ENCODE measurements at places on chromosomes 2 and 18.

DNA sequence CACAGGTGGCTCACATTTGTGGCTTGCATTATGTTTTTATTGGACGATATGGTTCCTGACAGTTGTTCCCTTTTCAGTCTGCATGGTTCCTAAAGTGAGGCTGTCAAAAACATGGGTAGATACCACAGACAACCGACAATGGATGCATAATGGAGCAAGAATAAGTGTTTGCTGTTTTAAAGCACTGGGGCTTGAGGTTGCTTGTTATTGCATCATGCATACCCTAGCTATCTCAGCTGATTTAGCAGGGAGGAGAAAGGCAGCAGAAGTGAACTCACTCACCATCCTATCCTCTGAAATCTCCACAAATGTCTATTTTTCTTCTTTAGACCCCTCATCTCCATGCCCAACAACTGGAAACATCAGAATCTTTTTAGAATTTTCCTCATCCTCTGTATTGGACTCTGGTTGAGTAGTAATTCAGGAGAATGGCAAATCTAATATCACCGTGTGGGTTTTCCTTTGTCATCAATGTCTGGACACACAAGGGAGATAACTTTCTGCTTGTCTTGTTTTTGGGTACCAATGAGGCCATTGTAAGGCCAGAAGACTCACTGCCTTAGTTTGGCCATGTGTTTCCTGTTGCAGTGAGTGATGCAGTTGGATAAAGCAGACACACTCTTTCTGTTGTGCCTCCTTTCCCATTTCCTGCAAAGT is 46.7 kb downstream of the FBXO48 start:
- DNase-seq = no peak

- no peak for DNase-seq
Measured at GRCh38 chr2:181289698-181290097, 167.5 kb upstream of the ITGA4 start.

GRCh38 chr18:5840547-5840946 is 54.8 kb downstream of the TMEM200C start:
- DNase-seq = no peak

GRCh38 chr2:237072067-237072931 is 13.4 kb upstream of the COPS8 start:
- DNase-seq = peak; percentile 3

DNA sequence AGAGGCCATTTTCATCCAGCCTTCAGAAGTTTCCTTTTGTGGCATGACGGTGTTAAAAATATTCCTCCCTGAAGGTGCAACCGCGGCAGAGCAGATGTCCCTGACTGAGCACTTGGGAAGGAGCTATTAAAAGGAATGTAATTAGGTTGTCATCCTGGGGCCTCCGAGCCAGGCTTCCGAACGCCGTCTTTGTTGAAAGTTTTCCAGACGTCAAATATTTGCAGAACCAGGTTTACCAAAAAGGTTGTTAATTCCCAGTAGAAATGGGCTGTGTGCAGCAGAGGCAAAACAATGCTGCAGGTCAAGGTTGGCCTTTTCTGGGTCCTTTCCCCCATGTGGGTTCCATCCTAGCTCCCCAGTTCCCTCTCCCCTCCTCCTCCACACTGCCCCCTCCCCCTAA is 110.0 kb upstream of the STPG4 start:
- no peak for DNase-seq

GRCh38 chr2:27074738-27075565 is 3.5 kb upstream of the EMILIN1 start:
- DNase-seq = no peak

DNA sequence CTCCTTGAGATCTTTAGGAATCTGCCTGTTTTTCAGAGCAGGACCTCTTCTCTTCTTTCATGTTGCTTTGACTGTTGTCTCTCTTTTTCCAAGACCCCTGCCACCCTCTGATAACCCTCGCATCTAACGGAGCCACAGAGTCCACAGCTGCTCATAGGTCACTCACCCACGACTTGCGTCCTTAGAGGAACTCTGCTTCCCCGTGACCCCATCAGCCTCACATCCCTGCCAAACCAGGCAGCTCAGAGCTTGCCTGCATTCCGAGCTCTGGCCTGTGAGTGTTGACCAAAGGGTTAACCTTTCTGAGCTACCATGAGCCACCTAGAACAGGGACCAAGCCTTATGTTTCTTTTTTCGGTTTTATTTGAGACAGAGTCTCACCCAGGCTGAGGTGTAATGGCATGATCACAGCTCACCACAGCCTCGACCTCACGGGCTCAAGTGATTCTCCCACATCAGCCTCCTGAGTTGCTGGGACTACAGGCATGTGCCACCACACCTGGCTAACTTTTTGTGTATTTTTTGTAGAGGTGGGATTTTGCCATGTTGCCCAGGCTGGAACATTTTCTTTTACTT is 36.4 kb downstream of the CABLES1 start:
- DNase-seq = no peak

DNA sequence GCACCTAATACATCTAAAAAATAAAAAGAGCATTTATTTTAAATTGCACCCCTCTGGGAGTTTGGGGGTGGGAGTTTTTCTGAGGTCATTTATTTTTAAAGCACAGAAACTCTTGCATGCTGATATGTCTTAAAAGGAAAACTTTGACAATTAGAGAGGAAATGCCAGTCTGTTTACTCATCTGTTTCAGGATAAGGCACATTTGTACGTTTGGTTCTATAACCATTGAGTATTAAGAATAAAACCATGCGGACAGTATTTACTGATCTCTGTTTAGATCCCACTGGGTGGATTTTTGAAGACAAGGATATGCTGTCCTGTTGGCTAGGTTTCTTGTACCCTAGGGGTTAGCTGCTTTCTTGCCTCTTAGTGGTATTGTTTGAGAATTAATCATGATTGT is 122.9 kb downstream of the TANC1 start:
- DNase-seq = no peak

DNA sequence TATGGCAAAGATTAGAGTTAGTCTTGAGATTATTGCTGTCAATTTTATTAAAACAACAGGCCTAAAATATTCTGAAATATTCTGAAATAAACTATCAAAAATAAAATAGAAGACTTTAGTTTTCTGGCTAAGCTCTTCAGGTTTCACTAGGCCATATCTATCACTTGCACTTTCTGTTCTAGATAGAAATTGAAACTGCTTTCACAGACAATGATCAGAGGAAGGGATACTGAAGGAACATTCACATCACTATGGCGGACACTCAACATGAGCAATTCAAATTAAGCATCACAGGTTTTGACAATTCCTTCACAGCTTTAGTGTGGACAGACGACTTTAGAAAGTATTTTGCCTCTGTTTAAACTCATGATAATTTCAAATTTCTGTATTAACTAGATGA is 586.4 kb upstream of the REG3G start:
- DNase-seq = no peak

DNA sequence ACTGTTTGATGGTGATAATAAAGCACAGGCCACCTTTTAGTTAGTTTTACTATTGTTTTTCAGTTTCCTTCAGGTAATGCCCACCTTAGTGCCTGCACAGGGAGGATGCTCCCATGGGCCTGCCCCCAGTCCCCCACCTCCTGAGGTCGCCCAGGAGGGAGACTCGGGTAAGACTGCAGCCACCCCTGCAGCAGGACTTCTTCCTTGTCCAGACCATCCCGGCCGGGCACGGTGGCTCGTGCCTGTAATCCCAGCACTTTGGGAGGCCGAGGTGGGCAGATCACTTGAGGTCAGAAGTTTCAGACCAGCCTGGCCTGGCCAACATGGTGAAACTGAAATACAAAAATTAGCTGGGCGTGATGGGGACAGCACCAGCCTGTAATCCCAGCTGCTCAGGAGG is 68.1 kb upstream of the TANC1 start:
- no peak for DNase-seq

GRCh38 chr2:129055824-129056223 is 737.2 kb upstream of the HS6ST1 start:
- DNase-seq = no peak

- DNase-seq = peak; percentile 26
Measured at GRCh38 chr2:159968279-159968900, 94.0 kb downstream of the PLA2R1 start.

GRCh38 chr2:11495844-11496681 is 30.1 kb upstream of the E2F6 start:
- DNase-seq = no peak

- no peak for DNase-seq
Measured at GRCh38 chr2:167471734-167472133, 583.5 kb downstream of the XIRP2 start.

GRCh38 chr2:134170294-134170693 is 83.6 kb upstream of the MGAT5 start:
- DNase-seq = no peak

DNA sequence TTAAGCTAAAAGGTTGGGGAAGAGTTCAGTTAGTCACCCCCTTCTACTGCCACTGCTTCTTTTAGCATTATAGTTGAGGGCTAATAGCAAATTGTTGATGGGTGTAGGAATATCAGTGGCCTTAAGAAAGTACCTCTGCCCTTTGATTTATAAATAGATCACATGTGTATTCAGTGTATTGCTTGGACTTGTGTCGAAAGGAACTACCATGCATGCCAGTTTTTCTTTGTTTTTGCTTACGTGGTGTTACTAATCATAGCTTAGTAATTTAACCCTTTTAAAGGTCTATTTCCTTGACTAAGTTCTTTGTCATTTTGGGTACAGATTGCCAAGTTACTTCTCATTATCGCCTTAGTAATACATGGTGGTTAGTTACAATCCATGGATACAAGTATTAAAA is 85.6 kb downstream of the MIB1 start:
- no peak for DNase-seq

- no peak for DNase-seq
Measured at GRCh38 chr2:188360485-188361263, 69.0 kb downstream of the GULP1 start.

DNA sequence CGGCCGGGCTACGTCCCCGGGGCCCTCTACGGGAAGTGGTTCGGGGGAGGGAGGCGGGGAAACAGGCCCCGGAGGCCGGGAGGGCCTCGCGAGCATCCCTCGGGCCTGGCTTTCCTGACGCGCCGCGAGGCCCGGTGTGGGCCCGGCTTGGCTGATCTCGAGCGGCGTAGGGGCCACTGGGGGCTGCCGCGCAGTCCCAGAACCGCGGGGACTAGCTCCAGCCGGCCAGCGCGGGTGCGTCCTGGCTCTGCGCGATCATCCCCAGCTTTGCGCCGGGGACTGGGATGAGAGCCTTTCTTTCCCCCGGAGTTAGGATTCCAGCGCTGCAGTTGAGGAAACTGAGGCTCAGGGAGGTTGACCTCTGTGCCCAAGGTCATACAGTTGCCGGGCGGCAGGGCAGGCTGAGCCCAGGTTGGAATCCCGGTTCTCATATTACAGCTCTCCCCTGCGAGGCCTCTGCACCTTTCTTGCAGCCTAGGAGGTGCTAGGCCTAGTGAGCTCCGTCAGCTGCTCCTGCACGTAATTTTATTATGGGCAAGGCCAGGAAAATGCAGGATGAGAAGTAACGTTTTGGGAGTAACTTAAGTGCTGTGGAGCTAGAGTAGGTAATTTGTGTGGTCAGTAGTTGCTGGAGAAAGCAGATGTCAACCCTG is 501 bp downstream of the LPIN1 start:
- DNase-seq = peak; percentile 9

- no peak for DNase-seq
Measured at GRCh38 chr2:29000481-29000880, 19.4 kb downstream of the TOGARAM2 start.

- no peak for DNase-seq
Measured at GRCh38 chr18:62518460-62519375, 4.1 kb upstream of the ZCCHC2 start.

GRCh38 chr2:15907461-15908324 is 32.7 kb upstream of the MYCN start:
- DNase-seq = no peak

GRCh38 chr2:216194013-216194412 is 84.9 kb downstream of the XRCC5 start:
- no peak for DNase-seq

DNA sequence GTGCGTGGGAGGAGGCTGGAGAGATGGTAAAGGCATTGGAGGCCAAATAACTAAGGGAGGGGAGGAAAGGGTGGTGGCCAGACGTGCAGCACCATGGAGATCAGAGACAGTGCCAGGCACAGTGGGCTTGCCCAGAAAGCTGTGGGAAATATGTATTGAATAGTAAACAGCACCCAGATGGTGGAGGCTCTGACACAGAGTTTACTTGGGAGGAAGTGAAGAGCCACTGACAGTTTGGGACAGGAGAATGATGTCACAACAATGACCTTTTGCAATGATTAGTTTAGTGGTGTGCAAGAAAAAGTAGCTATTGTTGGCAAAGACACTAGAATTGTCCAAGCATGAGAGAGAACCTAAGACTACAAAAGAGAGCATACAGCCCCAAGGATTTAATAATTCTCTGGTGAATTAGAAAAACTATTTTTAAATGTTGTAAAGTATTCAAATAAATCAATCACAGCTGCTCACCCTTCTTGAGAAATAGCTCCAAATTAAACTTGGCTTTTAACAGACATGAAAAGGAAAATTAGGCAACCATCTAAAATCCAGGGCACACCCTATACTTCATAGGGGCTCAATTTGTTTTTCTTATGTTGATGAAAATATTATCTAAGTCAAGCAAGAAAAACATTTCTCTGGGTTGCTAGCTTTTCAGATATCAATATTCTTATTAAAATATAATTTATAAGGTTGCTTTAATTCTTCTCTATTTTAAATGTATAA is 458.7 kb upstream of the HNRNPA3 start:
- DNase-seq = no peak

DNA sequence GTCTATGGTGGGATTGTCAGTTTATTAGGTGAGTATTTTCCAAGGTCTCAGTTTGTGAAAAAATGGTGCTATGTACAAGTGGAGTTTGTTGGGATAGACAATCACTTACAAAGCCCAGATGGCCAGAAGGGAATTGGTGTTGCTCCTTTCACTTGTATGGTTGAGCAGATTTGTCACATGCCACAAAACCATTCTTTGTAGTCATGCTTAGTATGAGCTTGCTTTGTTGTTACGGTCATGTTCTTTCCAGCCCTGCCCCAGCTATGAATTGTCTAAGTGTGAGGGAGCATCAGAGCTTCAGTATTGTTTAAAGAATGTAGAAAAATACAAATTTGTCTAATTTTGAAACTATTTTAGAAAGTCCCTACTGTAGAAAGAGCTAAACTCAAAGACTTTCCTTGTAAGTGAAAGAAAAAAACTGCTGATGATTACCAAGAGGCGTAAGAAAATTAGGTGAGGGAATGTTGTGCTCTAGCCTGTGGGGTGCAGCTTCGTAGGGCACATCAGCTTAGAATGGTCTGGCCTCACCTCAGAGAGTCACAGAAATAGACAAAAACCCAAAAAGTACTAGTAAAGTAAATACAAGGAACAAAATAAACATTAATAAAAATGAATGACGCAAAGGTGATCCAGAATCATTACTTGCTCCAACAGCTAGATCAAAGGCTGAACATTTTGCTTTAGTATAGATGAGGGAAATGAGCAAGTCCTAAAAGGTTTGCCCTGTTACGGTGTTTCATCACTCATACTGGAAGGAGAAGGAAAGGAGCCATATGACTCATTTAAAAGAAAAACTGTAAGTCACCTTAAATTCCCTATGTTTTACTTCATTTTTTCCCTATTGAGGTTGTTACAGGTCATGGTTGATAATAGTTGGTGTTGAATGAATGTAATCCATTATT is 9.2 kb downstream of the TGIF1 start:
- DNase-seq = no peak

- DNase-seq = no peak
Measured at GRCh38 chr2:172283476-172283875, 143.9 kb upstream of the ITGA6 start.

- DNase-seq = peak; percentile 18
Measured at GRCh38 chr2:215435280-215435869, 493 bp downstream of the FN1 start.

- no peak for DNase-seq
Measured at GRCh38 chr18:37407571-37407970, 158.0 kb downstream of the CELF4 start.

- no peak for DNase-seq
Measured at GRCh38 chr18:62285281-62285680, 39.8 kb upstream of the TNFRSF11A start.

Measured in NCI-H748 treated with DMSO at 0.1 percent for 48 hours (cell line).